Mesothelial cell of epicardium (in vitro differentiated cells): ENCODE measurements at places on chromosomes 13 and 19.

GRCh38 chr13:51697855-51698254 lies 106.1 kb downstream of the DHRS12 start:
- H3K4me3 ChIP-seq = no peak overlapping the region
- H3K4me1 ChIP-seq = no peaks in the 10 kb centered on the region
- DNase-seq = no peak
- H3K27me3 ChIP-seq = no peaks in the 10 kb centered on the region
- H3K36me3 ChIP-seq = no peaks in the 10 kb centered on the region
- H3K27ac ChIP-seq = no peak overlapping the region

GRCh38 chr13:95745289-95745688 lies 68.3 kb downstream of the DNAJC3 start:
- no peak for DNase-seq
- H3K27me3 ChIP-seq = no peaks in the 10 kb centered on the region
- no peak overlapping the region for H3K27ac ChIP-seq
- H3K4me3 ChIP-seq = no peak overlapping the region
- peaks cover 10% of the 10 kb centered on the region for H3K36me3 ChIP-seq
- H3K4me1 ChIP-seq = no peaks in the 10 kb centered on the region

- H3K27ac ChIP-seq = peak overlapping the region; percentile 24
- H3K4me1 ChIP-seq = peaks cover 22% of the 10 kb centered on the region
- H3K36me3 ChIP-seq = no peaks in the 10 kb centered on the region
- H3K4me3 ChIP-seq = no peak overlapping the region
- DNase-seq = peak; percentile 70
- peaks cover 4% of the 10 kb centered on the region for H3K27me3 ChIP-seq
Measured at GRCh38 chr19:35549174-35549788, 3.9 kb downstream of the TMEM147 start.

GRCh38 chr13:110590577-110590976 lies 24.8 kb upstream of the NAXD start:
- no peak overlapping the region for H3K27ac ChIP-seq
- H3K27me3 ChIP-seq = no peaks in the 10 kb centered on the region
- H3K36me3 ChIP-seq = no peaks in the 10 kb centered on the region
- no peak overlapping the region for H3K4me3 ChIP-seq

- H3K4me1 ChIP-seq = peaks cover 9% of the 10 kb centered on the region
- H3K27me3 ChIP-seq = peaks cover 4% of the 10 kb centered on the region
- no peaks in the 10 kb centered on the region for H3K36me3 ChIP-seq
Measured at GRCh38 chr13:108034909-108035410, 180.4 kb downstream of the LIG4 start.

DNA sequence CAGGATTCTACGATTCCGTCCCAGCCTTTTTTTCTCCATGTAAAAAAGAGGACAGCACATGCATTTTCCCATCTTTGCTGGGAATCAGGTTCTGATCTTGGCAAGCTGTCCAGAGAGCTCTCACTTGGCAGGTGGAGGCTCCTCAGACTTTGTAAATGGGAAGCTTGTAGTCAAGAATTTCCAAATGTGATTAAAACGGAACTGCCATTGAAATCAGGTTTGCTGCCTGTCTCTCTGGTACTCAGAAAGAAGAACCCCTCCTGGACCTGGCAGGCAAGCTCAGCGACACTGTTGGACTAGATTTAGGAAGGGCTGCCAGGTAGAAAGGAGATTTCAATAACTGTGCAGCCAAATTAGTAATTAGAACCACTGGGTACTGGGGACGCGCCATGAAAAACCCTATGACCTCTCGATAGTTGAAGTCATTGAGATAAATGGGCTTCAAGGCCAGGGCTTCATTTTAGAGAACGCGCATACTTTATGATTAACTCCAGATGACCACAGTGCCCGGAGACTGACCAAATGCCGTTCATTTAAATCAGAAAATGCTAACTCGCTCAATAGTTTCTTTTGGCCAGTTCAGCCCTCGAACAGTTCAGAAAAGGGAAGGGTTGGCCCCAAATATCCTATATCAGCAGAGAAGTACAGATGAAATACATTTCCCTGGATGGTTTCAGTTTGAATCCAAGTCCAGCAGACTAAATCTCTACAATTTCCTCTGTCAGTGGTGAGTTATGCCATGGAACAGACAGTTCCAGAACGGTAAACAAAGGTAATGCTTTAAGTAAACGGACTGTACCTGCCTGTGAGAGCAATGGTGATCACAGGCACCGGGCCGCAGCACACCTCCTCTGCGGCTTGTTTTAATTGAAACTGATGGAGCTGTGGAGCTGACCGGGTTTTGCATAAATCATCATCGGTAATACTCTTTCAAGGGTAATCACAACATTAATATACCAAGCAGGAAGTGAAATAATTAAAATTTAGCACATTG lies 517.4 kb downstream of the RFC3 start:
- H3K4me3 ChIP-seq = no peak overlapping the region
- no peaks in the 10 kb centered on the region for H3K4me1 ChIP-seq
- peaks cover 2% of the 10 kb centered on the region for H3K36me3 ChIP-seq
- H3K27ac ChIP-seq = no peak overlapping the region

DNA sequence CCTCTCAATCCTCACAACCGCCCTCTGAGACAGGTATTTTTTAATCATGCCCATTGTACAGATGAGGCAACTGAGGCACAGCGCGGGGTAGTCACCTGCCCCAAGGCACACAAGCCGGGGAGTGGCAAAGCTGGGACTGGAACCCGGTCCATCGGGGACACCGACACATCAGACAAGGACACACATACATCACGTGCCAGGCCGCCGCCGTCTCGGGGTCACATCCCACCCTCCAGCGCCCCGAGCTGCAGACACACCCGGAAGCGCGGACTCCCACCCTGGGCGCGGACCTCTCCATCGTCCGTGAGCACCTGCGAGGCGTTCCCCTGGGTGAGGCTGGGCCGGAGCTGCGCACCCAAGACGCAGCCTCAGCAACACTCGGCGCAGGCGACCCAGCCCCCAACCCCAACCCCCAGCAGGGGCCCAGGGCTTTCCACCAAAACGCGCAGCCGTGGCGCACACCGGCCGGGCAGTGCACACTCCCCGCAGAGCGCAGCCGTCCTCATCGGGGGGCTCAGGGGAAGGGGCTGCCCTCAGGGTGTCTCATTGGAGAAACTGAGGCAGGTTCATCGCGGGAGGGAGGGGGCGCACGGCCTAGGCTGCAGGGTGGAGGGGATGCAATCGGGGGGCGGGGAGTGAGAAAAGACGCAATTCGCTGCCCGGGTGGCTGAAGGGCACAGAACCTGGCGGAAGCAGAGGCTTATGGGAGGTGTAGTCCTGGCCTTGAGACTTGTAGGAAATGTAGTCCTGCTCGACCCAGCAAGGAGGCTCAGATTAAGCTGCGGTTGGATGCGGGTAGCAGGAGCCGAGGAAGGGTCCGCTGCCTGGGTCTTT lies 1.9 kb upstream of the LMTK3 start:
- no peak overlapping the region for H3K27ac ChIP-seq
- no peak overlapping the region for H3K4me3 ChIP-seq
- peaks cover 23% of the 10 kb centered on the region for H3K4me1 ChIP-seq
- no peaks in the 10 kb centered on the region for H3K36me3 ChIP-seq
- no peak for DNase-seq

- no peak overlapping the region for H3K4me3 ChIP-seq
- no peaks in the 10 kb centered on the region for H3K27me3 ChIP-seq
- peak overlapping the region; percentile 52 for H3K27ac ChIP-seq
- DNase-seq = no peak
- H3K36me3 ChIP-seq = peaks cover 14% of the 10 kb centered on the region
- H3K4me1 ChIP-seq = peaks cover 19% of the 10 kb centered on the region
Measured at GRCh38 chr13:25901460-25902376, 150.1 kb downstream of the SHISA2 start.

- DNase-seq = no peak
- peaks cover 6% of the 10 kb centered on the region for H3K36me3 ChIP-seq
- no peaks in the 10 kb centered on the region for H3K27me3 ChIP-seq
- H3K4me3 ChIP-seq = no peak overlapping the region
- no peak overlapping the region for H3K27ac ChIP-seq
Measured at GRCh38 chr19:9799162-9799561, 19.7 kb downstream of the FBXL12 start.

DNA sequence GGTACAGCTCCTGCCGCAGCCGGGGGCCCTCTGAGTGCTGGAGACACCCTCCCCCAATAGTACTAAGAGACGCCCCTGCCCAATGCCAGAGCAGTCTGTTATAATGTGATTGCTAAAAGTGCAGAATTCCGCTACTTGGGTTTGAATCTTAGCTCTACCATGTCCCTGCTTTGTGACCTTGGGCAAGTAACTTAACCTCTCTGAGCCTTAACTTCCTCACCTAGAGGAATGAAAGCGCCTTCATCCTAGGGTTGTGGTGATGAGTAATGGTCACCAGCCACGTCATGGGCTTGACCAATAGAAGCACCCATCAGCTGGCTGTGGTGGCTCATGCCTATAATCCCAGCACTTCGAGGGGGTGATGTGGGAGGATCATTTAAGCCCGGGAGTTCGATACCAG lies 6.5 kb downstream of the PLEKHG2 start:
- H3K36me3 ChIP-seq = peaks cover 18% of the 10 kb centered on the region
- H3K27ac ChIP-seq = no peak overlapping the region
- no peaks in the 10 kb centered on the region for H3K27me3 ChIP-seq
- peaks cover 16% of the 10 kb centered on the region for H3K4me1 ChIP-seq
- DNase-seq = no peak

DNA sequence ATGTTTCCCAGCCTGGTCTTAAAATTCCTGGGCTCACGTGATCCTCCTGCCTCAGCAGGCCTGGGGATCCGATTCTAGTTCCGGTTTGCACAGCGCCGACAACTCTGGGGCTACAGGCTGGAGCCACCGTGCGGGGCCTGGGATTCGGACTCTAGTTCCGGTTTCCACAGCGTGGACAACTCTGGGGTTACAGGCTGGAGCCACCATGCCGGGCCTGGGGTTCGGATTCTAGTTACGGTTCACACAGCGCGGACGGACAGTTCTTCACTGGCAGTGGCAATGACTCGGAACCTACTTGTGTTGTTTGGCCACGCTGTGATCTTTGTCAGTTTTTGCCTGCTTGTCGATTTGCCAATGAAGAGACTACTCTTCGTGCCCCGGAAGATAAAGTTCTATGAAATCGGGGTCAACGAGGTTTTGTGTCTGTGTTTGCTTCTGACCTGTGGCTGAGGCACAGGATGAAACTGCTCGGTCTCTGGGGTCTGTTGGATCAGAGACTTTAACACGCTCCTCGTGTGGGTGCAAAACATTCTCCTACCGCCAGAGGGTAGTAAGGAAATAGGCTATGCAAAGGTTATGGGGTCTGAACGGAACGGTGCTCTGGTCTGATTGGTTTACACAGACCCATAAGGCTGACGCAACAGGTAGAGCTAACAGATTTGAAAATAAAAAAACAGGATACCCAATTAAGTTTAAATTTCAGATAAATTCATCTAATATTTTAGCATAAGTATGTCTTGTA lies 12.1 kb upstream of the ZSCAN1 start:
- H3K4me3 ChIP-seq = no peak overlapping the region
- H3K27me3 ChIP-seq = no peaks in the 10 kb centered on the region
- H3K36me3 ChIP-seq = peaks cover 5% of the 10 kb centered on the region
- H3K4me1 ChIP-seq = no peaks in the 10 kb centered on the region
- H3K27ac ChIP-seq = no peak overlapping the region

- H3K36me3 ChIP-seq = peaks cover 6% of the 10 kb centered on the region
- DNase-seq = no peak
- no peak overlapping the region for H3K27ac ChIP-seq
- no peaks in the 10 kb centered on the region for H3K27me3 ChIP-seq
- no peak overlapping the region for H3K4me3 ChIP-seq
- peaks cover 4% of the 10 kb centered on the region for H3K4me1 ChIP-seq
Measured at GRCh38 chr13:93786846-93787489, 560.4 kb downstream of the GPC6 start.

GRCh38 chr19:35117116-35117515 lies 1.5 kb downstream of the FXYD3 start:
- H3K27me3 ChIP-seq = peaks cover 4% of the 10 kb centered on the region
- H3K4me1 ChIP-seq = peaks cover 24% of the 10 kb centered on the region
- no peak overlapping the region for H3K27ac ChIP-seq
- H3K4me3 ChIP-seq = no peak overlapping the region
- H3K36me3 ChIP-seq = no peaks in the 10 kb centered on the region

GRCh38 chr19:4375164-4376027 lies 25.0 kb downstream of the SH3GL1 start:
- peak overlapping the region; percentile 55 for H3K4me3 ChIP-seq
- H3K4me1 ChIP-seq = peaks cover 63% of the 10 kb centered on the region
- no peaks in the 10 kb centered on the region for H3K36me3 ChIP-seq
- DNase-seq = peak; percentile 53
- H3K27me3 ChIP-seq = no peaks in the 10 kb centered on the region

- no peak overlapping the region for H3K27ac ChIP-seq
- H3K4me3 ChIP-seq = no peak overlapping the region
- H3K27me3 ChIP-seq = no peaks in the 10 kb centered on the region
- peaks cover 16% of the 10 kb centered on the region for H3K4me1 ChIP-seq
- no peak for DNase-seq
- H3K36me3 ChIP-seq = peaks cover 20% of the 10 kb centered on the region
Measured at GRCh38 chr13:99207511-99207910, 6.9 kb downstream of the UBAC2 start.

- H3K4me1 ChIP-seq = peaks cover 9% of the 10 kb centered on the region
- DNase-seq = no peak
Measured at GRCh38 chr13:100388923-100389322, 199.7 kb downstream of the GGACT start.

DNA sequence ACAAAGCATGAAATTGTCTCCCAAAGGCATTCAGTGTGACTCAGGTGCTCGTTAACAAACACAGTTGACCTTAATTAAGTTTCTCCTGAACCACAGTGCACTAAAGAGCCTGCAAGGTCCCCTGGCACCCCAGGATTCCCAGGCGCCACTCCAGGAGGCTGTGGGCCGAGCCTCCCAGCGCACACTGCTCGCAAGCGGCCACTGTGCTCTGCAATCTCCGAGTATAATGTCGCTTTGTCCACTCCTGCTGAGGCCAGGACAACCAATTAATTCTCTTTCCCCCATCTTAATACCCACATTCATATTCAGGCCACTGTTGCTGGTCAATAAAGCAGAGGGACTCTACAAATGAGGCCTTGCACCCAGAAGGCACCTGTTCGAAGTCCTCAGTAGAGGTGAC lies 8.8 kb downstream of the RAB20 start:
- peaks cover 9% of the 10 kb centered on the region for H3K36me3 ChIP-seq
- no peak for DNase-seq
- H3K27ac ChIP-seq = no peak overlapping the region
- H3K4me1 ChIP-seq = peaks cover 29% of the 10 kb centered on the region
